ENCODE measurements at places on chromosomes 2 and 18.

GRCh38 chr2:62568983-62569837, 63.2 kb upstream of the TMEM17 start:
- DNase-seq, result no peak

DNA sequence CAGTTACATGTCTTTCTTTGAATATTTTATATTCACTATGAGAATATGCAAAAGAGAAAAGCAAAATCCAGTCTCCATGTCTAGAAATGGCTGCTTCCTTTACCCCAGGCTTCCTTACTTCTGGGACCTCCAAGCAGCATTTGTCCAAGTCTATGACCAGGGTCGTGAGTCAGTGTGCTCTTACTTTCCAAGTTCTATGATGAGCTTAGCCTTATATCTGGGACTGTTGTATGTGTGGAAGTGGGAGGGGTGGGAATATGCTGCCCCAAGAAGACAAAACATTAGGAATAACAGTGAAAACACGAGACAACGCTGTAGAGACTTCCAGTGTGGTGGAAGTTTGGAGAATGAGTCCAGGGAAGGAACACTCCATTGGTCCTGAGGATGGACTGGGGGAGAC, 21.2 kb upstream of the CHRNA1 start:
- DNase-seq, result no peak

GRCh38 chr18:1805521-1805920, 765.8 kb downstream of the METTL4 start:
- DNase-seq, result no peak

- no peak for DNase-seq
Measured at GRCh38 chr2:13572466-13572865, 855.7 kb downstream of the TRIB2 start.

- no peak for DNase-seq
Measured at GRCh38 chr2:170996316-170996715, 67.3 kb downstream of the GORASP2 start.

DNA sequence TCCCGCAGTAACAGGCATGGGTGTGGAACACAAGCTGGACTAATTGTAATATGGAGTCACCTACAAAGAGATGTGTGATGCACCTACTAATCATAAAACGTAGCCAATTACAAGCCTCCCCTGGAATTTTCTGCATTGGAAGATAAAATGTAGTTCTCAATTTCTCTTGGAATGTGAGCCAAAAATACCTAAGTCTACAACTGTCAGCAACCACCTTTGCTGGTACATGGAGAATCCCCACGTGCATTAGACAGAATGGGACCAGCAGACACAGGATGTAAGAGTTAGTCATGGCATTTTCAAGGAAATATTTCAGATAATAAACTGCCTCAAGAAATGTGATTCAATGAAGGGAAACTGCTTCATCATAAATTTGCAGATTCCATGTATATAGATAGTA, 85.6 kb upstream of the DCC start:
- DNase-seq, result no peak

- no peak for DNase-seq
Measured at GRCh38 chr2:172038604-172039003, 38.9 kb downstream of the METAP1D start.

DNA sequence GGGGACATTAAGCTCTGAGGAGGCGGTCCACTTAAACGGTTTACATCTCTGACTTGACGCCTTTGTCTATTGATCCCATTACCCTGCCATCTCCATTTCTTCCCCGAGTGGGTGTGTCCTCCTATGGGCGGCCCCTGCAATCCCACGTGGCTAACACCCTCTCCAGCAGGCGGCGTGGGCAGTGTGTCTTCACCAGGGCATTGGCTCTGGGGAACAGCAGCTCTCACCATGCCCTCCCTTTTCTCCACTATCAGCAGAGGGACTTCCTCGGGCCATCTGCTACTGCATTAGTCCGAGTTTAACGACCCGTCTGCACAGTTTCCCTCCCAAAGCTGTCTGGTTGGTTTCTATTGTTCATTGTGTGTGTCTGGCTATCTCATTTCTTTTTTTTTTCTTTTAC, 511.9 kb upstream of the NRP2 start:
- DNase-seq, result no peak

DNA sequence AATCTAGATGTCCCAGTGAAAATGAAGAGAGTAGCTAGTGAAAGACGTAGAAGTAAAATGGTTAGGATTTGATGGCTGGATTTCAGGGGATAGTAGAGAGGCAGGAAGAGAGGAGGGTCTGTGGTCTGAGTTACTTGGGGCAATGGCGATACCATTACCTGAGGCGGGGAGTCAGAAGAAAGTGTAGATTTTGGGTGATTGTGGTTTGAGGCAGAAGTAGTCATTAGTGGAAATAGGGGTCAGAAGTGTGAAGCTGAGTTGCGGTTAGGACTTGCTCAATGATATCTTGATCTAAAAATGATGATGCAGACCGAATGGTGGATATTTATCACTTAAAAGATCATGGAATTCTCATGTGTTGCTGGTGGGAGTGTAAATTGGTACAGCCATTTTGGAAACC, 41.0 kb downstream of the CEP192 start:
- DNase-seq, result no peak

DNA sequence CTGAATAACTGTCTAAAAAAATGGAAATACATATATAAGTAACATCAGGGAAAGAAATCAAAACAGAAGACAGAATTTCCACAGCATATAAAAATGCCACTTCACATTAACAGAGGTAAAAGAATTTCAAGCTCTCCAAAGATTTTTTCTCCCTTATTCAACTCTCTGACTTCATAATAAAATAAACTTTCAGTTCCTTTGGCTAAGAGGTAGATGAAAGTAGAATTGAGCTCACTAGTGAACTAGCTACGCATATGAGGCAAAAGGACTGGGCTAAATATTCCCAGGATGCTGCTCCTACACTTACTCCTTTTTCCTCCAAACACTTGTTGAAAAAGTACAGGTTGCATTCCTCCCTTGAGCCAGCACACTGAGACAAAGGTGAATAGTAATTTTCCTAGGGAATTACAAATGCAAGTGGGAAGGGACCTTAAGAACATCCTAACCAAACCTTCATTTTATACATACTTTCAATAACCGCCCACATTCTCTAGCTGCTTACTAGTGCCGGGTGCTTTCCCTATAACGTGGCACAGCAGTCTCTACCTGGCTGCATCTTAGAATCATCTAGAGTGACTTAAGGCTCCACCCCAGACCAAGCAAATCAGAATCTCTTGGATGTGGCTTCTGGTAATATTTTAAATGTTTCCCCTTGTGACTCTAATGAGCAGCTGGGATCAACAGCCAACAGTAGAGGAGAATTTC, 136.6 kb downstream of the MTCL1 start:
- no peak for DNase-seq

DNA sequence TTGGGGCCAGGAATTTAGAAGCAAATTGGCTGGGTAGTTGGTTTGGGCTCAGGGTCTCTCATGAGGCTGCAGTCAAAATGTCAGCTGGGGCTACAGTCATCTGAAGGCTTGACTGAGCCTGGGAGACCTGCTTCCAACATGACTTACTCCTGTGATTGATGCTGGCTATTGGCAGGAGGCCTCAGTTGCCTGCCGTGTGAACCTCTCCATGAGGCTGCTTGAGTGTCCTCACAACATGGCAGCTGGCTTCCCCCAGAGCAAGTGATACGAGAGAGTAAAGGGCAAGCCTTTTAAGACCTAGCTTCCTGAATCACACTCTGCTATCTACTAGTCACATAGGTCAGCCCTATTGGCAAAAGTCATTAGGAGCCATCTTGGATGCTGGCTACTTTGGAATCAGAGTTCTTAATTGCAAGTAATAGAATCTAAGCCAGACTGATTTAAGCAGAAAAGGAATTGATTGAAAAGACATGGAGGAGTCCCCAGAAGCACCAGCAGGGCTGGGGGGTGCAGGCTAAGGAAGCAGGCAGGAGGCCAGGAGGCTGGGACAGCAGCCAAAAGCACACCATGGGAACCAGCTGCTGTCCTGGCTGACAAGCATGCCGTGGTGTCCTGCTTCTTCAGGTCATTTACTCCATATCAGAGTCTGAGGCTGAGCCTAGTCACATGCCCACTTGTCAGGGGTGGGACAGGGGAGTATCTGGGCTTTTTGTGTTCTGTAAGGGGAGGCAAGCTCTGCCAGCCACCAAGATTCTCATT, 7.8 kb upstream of the GIGYF2 start:
- DNase-seq, result no peak

- no peak for DNase-seq
Measured at GRCh38 chr2:144415386-144415785, 104.5 kb downstream of the ZEB2 start.

DNA sequence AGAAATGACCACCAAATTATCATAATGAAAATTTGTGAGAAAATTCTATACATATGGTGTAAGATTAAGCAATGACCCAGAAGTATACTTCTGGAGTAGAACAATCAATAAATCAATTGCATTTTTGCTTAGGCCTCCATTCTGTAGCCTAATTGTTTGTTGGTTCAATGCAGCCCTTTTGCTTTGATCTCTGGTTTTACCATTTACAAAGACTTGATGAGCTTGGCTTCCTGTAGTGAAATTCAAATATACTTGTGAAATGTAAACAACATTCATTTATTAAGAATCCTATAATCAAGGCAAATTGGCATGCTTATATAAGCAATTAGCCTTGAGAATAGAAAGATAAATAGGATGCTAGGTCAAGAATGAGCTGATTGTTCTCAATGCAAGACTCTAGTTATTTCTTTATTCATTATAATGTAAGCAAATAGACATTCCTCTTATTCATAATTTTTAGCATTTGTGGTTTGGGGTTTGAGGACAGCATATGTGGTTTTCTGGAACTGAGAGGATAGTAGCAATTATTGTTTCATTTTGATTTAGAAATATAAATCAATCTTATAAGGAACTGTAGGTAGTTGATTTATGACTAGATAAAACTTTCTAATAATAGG, 9.7 kb downstream of the FMNL2 start:
- no peak for DNase-seq

DNA sequence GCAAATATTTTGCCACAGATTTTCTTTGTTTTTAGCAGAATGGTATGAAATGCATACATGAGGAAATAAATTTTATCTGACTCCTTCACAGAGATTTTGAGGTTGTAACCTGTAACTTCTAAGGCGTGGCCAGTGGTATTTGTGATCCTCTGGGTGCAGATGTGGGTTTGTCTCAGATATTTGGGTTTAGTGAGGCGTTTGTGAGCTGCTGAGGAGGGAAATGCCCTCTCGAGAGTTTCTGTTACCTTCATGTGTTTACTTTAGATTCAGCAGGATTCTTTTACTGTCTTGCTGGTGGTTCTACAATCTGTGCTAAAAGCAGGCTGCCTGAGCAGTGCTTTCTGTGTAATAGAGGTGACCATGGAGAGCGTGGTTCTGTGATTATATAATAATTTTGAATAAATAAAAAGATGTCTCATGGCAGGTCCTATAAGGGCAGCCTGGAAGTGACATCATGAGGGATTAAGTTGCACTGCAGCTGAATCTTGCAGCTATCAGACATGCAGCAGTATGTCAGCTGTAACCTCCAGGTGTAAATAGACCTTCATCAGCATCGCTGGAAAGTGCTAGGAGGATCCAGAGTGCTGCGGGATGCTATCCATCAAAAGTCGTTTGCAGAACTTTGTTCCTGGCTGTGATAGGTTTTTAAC, 34.1 kb downstream of the TANC1 start:
- no peak for DNase-seq

DNA sequence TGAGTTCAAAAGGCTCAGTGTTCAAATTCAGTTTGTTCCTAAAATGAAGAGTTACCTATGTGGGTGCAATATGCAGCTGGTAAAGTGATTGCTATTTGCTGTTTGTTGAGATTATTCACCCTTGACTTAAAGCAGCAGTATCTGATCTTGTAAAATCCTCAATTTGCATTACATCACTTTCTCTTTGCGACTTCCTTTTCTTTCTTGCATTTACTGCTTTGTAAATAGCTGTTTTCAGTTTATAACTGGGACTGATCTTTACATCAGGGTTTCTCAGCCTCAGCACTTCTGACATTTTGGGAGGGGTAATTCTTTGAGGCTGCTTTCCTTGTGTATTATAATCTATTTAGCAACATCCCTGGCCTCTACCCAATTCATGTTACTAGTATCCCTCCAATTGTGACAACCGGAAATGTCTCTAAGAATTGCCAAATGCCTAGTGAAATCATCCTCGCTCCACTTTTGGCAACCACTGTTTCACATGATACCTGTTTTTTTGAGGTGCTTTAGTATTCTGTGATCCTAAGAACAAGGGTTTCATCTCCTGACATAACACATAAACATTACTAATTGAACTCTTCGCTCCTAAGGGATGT, 12.1 kb upstream of the ERCC3 start:
- DNase-seq, result no peak

DNA sequence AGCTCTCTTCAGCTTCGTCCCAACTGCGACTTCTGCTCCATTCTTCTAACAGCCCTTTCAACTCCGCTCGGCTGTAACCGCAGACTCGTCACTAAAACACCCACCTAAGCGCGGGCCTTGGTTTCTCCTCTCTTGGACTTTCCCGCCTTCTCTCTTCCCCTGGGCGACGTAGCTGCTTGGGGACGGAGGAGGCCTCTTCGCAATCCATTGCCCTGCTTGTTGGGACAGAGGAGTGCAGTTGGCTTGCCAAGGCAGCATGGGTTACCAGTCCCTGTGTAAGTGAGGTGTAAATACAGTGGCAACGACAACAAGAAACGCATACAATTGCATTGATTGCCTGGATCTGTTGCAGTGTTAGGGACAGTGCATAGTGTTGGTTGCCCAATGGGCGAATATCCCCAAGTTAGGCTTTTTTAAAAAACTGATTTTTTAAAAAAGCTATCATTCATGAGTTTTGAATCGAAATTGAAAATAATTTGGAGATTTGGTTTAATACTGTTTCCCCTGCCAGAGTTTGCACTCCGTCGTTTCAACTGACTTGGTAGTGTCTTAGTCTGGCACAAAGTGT, 484 bp upstream of the DARS1 start:
- DNase-seq, result peak; percentile 37

DNA sequence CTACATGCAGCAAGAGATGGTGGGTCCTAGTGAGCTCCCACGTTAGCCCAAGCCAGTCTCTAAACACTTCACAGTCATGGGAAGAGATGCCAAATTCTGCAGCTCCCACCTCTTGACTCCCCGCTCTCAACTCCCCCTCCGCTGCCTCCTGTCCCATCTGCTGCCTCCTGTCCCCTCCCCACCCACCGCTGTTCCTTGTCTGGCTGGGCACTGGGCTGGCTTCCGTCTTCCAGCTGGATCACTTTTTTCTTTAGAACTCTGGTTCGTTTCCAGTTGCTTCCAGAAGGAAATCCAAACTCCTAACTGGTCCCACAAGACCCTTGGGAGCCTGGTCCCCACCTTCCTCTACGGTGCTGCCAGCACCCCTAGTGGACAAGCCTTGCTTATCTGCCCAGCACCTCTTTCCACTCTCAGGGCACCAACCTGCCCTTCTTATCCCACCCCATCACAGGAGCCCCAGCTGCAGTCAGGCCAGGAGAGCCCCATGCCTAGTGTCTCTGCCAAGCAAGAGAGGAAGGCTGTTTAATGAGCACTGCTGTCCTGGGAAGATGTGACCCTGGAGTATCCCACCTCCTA, 12.1 kb upstream of the TWIST2 start:
- no peak for DNase-seq

GRCh38 chr2:157820193-157820592, 55.9 kb downstream of the ACVR1 start:
- DNase-seq, result no peak

DNA sequence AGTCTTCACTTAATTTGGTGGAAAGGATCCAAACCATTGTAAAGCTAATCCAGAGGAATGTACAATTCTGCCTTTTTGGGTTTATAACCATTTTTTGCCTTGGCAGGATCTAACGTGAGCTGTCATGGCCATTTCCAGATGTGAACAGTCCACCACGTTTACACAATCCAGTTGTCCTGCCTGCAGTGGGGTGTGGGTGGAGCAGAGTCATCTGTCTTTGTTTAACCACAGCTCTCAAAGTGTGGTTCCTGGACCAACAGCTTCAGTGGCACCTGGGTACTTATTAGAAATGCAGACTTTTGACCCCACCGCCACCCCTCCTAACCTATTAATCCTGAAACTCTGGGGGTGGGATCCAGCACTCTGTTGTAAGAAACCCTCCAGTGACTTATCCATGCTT, 35.9 kb downstream of the FHOD3 start:
- DNase-seq, result no peak

All from stimulated activated CD4-positive, alpha-beta T cell treated with anti-CD3 and anti-CD28 coated beads, TNF-alpha, amount 100 ng/mL, for 1 hour (primary cell).